Activated CD4-positive, alpha-beta T cell treated with anti-CD3 and anti-CD28 coated beads, Interleukin-10, Interleukin-2, amounts not matched to agents 100 ng/mL and 50 ng/mL, durations not matched to agents 16 hours and 8 hours (primary cell): ENCODE measurements at places on chromosomes 5 and 9.
A peak's percentile ranks its signal among the peaks of the same experiment; 100 is the strongest.

DNA sequence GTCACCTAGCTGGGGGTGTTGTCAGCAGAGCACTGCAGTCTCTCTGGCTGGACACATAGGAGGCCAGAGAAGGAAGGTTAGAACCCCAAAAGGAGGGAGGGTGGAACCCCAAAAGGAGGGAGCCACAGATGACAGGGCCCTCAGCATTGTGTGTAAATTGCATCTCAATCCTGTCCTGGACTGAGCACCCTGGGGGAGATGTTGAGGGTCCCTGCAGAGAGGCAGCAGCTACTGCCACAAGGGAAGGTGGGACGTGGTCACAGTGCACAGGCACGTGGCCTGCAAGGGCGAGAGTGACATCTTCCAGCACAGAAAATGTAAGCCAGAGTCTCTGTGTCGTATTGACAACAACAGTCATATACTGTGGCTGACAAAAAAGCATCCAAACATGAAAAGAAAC lies 36.5 kb upstream of the CEP72 start:
- no peak for DNase-seq

DNA sequence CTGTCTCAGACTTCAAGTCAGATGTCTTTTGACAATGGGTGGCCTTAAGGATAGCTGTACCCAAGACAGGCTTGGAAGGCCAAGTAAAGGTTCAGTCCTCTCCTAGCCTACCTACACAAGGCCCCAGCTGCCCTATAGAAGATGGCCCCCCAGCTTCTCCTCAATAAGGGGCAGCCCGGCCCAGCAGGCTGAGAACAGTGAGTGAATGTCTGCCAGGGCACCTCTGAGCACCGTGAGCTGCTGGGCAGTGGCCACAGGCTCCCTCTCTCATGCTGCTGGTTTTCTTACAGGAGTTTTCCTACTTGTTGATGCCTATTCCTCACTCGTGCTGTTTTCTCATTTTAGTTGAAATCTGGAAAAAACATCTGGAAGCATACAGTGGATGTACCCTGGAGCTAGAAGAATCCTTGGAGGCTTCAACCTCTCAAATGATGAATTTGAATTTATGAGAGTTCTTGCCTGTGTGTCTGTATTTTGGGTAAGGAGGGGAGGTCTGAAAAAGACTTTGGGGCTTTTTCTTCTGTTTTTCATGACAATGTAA lies 40.1 kb downstream of the SECISBP2 start:
- no peak for DNase-seq

- no peak for DNase-seq
These were observed 55.1 kb upstream of the SH3PXD2B start for GRCh38 chr5:172509405-172509781.

GRCh38 chr5:135829179-135829578 lies 5.3 kb upstream of the SLC25A48 start:
- DNase-seq, result no peak

- DNase-seq, result no peak
These were observed 53.3 kb upstream of the CYLC2 start for GRCh38 chr9:102941868-102942267.

GRCh38 chr5:115343855-115344254 lies 47.4 kb upstream of the CCDC112 start:
- DNase-seq, result no peak

DNA sequence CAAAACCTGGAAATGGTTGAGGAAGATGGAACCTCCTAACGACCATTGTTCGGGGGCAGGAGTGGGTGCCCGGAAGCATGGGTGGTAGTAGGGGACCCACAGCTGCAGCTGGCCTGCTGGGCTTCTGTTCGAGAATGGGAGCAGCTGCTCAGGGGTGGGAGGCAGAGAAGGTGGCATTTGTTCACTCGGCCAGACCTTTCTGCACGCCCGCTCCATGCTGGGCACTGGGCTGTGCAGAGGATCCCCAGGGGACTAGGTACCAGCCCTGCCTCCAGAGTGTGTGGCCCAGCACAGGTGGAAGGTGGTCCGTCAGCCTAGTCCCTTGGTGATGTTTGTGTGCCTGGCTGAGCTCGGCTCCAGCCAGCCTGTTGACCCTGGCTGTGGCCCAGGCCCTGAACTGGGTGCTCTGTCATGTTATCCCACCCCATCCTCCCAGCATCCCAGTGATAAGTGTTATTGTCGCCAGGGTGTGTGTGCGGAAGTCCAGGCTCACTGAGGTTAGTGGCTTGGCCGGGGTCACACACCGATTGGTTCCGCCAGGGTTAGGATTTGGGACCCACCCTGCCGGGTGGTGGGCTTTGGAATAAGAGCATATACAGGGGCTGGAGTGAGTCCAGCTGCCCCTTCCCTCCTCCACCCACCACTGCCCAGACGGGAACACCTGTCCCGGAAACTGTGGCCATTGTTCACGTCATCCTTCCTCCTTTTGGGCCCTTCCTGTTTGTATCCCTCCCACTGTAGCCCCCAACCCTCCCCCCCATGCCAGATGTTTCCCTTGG lies 4.8 kb downstream of the N4BP3 start:
- DNase-seq, result no peak

DNA sequence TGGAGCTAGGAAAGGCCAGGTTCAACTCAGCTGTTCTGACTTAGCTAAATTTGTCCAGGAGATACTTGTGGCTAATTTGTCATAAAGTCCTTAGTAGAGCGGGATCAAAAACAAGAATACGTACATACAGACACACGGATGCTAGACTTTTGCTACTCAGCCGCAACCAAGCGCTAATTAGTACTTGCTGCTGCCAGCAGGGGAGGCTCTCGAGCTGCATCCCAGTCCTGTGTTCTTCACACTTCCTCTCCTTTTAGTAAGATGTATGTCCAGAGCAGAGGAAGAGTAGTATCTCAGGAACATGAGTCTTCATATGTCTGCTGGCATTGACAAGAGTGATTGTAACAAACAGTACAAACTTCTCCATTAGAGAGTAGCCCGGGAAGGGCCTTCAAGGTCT lies 58.3 kb downstream of the CYFIP2 start:
- DNase-seq, result no peak

DNA sequence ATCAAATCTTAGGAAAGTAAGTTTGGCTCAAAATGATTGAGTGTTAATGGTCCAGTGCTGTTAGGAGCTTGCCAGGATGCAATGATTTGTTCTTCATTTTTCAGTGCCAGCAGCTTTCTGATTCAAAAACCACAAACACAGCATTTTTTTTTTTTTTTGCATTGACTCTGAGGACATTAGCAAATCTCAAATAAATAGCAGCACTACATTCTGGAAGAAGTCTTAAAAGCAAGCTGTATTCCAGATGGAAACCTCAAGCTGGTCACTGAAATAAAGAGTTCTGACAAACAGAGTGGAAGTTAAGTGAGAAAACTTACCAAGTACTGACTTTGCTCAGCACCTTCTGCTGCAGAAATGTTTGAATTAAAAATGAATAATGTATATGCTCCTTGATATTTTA lies 1653.1 kb upstream of the CDH9 start:
- DNase-seq, result no peak

DNA sequence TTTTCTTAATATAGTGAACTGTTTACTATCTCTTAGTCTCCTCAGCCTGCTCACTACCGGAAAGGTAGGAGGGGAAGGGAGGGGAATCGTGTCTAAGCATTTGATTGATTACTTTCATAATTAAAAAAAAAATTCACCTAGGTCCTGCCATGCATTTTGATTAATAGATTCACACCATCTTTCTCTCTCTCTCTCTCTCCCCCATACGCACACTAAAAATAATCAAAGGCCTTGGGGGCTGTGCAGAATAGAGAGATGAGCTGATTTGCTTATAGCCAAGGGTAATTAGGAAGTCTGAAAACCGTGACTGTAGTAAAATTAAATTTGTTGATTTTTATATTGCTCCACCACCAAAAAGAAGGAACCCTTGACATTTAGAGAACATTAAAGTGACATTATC lies 49.6 kb downstream of the CD180 start:
- no peak for DNase-seq

GRCh38 chr9:118643118-118643517 lies 726.1 kb downstream of the BRINP1 start:
- DNase-seq, result no peak

GRCh38 chr5:59126016-59126707 lies 543.3 kb downstream of the RAB3C start:
- no peak for DNase-seq

GRCh38 chr5:152623951-152624350 lies 218.9 kb upstream of the NMUR2 start:
- DNase-seq, result no peak

DNA sequence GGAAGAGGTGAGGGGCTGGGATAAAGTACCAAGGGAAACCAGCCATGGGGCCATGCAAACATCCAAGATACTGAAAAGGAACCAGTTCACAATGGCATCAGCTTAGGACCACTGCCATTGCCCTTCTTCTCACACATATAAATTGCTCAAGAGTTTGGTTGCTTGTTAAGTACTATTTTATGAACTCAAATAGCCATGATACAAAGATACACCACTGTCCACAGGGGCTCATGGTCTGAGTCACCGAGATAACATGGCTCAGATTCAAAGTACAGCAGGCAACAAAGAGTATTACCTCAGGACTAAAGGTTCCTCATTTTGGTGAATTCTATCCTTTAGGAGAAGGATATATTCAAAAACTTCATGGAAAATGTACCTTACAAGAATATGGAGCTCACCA lies 55.6 kb downstream of the FANCC start:
- no peak for DNase-seq

- no peak for DNase-seq
These were observed 29.8 kb downstream of the NEUROG1 start for GRCh38 chr5:135505973-135506372.

DNA sequence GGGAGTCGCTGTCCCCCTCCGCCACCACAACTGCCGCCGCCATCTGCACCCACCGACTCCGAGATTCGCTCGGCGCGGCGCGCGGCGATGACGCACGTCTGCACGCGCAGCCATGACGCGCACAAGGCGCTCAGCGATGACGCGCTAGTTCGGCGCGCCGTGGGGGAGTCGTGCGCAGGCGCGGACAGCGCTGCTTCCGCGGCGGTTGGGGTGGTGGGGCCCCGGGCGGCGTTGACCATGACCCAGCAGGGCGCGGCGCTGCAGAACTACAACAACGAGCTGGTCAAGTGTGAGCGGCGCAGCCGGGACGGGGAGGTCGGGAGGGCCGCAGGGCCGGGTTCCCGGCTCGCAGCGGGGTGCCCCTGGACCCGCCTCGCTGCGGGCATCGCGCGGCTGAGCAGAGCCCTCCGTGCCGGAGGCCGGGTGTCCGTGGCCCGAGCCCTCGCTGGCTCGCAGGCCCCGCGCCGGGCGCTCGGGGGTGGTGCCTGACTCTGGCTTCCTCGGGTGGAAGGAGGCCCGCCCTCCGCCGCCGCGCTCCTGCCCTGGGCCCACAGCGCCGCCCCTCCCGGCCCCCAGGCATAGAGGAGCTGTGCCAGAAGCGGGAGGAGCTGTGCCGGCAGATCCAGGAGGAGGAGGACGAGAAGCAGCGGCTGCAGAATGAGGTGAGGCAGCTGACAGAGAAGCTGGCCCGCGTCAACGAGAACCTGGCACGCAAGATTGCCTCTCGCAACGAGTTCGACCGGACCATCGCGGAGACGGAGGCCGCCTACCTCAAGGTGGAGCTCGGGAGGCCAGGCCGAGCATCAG lies at the start of the genes ANAPC2 and SSNA1:
ANAPC2 (minus strand) TSS at position 71 of the 807 bp plus-strand sequence; CDS start at position 43, 28 bp downstream.
SSNA1 (plus strand) TSS at position 187 of the 807 bp plus-strand sequence; CDS start at position 238, 51 bp downstream.
- DNase-seq, result peak; percentile 96

DNA sequence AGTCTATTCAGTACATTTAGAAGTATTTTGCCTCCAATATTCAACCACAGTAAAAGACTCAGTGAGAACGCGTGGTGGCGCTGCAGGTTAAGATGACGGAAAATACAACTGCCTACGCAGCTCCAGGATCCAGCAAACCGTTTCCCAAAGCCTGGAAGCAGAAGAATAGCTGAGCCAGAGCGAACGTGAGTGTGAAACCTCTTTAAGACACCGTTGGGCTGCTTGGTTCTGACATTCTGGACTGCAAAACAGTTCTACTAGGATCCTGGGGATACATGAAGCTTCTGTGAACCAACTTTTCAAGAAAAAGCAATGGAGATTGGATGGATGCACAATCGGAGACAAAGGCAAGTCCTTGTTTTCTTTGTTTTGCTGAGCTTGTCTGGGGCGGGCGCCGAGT lies at the start of gene PCDHB16:
PCDHB16 (plus strand) TSS at position 140 of the 400 bp plus-strand sequence; CDS start at position 313, 173 bp downstream.
- no peak for DNase-seq

DNA sequence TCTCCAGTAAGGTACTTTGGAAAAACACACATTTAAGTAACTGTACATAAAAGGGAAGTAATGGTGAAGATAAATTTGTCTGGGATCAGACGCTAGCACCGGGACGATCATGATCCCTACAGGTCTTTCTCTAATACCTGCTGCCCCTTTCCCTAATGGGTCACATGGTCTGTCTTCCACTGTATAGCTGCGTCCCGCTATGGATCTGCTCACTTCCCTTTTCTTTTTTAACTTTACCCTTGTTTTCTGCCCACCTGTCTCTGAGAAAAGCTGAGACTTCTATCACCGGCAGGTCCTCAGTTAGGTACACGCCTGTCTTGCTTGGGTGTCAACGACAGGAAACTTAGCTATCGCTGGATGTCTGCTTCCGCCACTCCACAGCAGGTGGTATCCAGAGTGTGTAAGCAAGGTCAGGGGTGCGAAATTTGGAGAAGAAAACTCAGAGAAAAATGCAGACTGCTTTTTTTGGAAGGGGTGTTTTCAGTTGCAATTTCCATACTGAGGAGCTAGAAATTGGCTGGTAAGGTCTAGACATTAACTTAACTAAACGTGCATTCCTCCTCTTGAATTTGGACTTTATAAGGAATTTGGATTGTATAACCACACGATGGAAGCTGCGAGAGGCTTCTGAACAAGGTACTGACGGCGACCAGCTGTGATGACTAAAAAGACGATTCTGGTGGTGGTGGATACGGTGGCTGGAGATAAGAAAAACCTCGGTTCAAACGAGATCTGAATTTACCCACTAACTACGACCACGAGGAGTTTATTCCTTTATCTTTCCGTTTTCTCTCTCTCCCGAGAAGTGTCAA lies 1.1 kb upstream of the ICE1 start:
- DNase-seq, result peak; percentile 49

GRCh38 chr5:126099077-126099476 lies 324.1 kb upstream of the GRAMD2B start:
- no peak for DNase-seq

GRCh38 chr5:121748686-121749085 lies 103.0 kb upstream of the FTMT start:
- DNase-seq, result no peak

DNA sequence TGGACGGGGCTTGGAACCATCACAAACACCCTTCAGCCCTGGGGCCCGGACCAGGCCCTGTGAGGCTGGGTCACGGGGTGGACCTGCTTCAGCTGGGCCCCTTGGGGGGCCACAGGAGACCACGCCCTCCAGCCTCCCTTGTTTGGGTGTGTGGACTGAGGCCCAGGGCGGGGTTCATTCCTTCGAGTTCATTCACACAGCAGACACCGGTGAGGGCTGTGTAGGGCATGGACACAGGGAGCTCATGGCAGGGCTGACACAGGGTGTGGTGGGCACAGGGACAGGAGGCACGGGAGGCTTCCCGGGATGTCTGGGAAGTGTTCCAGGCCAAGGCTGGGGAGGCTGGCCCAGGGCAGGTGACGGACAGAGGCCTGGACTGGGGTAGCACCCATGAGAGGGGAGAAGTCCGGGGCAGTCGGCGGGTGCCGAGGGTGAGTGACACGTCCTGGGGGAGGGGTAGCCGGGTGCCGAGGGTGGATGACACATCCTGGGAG lies 8.9 kb downstream of the DNLZ start:
- DNase-seq, result no peak
